ENCODE measurements at places on chromosomes 5 and 9.
A peak's percentile ranks its signal among the peaks of the same experiment; 100 is the strongest.

DNA sequence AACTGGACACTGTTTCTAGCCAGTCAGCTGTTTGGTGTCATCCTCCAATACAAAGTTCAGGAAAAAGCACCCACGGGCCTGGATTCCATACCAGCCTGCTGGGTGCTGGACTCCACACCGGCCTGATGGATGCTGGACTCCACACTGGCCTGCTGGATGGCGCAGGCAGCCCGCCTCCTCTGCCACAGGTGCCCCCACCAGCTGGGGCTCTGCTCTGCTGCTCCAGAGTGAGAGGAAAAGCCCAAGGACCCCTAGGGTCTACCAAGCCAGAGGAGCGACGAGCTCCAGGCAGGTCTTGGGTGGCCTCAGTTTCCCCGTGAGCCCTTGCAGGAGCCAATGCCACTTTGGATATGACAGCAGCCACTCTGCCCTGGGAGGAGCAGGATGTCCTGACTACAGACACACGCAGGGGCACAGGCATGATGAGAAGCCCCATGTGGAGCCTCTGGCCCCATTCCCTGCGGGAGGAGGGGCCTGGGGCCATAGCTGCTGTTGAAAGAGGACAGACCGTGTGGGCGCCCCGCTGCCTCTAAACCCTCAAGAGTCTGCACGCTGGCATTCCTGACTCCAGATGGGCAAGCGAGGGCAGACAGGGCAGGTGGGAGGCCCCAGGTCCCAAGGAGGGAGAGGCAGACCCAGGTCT lies 141.6 kb downstream of the OLFM1 start:
- DNase-seq: no peak

GRCh38 chr9:131805803-131806202 lies 65.9 kb upstream of the RAPGEF1 start:
- DNase-seq: no peak

- no peak for DNase-seq
These were observed 280.7 kb downstream of the RFX3 start for GRCh38 chr9:3244963-3245653.

- no peak for DNase-seq
These were observed 233.2 kb upstream of the RASEF start for GRCh38 chr9:83296123-83296522.

DNA sequence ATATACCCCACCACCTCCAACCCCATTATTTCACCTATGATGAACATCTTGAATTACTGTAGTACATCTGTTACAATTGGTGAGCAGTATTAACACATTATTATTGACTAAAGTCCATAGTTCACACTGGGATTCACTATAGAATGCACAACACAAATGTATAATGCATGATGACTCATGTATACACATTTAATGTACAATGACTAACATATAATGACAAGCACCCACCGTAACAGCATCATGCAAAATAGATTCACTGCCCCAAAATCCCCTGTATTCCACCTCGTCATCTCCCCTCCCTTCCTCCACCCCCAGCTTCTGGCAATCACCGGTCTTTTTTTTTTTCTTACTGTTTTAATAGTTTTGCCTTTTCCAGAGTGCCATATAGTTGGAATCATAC lies 47.1 kb upstream of the NEK6 start:
- DNase-seq: no peak

GRCh38 chr9:132370592-132370991 lies 15.8 kb upstream of the SETX start:
- no peak for DNase-seq

GRCh38 chr9:137234055-137234697 lies 3.5 kb downstream of the SLC34A3 start:
- no peak for DNase-seq

GRCh38 chr5:146111409-146111808 lies 6.0 kb upstream of the PLAC8L1 start:
- no peak for DNase-seq

DNA sequence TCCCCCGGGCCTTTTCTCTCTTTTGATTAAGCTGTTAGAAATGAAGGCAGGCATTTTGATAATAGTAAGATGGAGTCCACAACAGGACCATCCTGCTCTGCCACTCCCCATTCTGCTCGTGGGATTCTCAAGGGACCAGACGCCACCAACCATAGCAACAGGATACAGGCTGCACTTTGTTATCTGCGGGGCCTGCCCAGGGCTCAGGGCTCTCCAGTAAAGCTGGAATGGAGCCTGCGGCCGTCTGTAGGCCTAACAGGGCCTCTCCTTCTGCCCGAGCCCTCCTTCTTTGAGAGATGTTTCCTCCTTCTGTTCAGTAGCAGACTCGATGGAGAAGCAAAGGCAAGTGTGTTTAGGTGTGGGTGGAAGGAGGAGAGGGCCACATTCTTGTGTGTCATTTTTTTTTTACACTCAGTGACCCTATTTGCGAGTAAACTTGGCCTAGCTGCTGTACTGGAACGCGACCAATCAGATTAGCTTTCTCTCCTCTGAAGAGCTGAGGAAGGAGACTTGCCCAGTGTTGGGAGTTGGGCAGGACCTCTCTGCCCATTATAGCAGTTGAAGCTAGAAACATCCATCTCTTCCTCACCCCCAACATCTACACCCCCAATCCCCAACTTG lies 8.9 kb upstream of the EPB41L4B start:
- no peak for DNase-seq

GRCh38 chr9:107237873-107238272 lies 45.2 kb upstream of the RAD23B start:
- DNase-seq: no peak

- DNase-seq: no peak
These were observed 179.7 kb downstream of the HSD17B3 start for GRCh38 chr9:96122282-96122681.

DNA sequence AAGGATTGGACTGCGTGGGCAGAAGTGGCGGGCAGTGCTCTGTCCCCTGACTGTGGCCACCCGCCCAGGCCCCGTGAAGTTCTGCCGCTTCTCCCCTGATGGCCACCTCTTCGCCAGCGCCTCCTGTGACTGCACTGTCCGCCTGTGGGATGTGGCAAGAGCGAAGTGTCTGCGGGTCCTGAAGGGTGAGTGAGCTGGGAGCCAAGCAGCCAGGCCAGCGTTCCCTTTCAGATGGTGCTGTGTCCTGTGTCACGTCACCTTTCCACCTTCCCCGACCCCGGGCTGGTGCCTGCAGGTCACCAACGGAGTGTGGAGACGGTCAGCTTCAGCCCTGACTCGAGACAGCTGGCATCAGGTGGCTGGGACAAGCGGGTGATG lies 2.3 kb downstream of the WDR38 start:
- DNase-seq: no peak

DNA sequence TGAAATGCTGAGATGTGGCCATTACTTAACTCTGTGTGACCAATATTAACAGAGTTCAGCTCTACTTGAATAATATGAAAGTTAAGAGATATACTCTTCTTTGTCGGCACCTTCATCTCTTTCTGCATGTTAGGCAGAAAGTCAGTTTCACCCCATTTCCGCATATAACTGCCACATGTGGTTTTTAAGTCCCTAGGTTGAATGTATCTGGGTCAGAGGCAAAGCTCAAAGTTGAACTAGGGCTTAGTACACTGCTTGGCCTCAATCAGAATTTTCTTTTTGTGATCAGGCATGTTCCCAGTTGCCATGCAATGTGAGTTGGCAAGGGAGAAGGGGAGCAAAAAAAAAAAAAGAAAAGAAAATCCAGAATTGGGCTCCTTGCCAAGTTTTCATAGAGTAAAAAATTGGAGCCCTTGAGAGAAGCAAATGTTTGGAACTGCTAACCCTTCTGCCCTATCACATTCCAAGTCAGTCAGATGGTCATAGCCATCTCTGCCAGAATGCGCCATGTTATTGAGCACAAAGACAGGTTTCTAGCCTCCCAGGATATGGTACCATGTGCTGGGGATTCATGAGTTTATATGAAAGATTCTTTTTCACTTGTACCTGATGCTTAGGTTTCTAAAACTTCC lies 251.2 kb upstream of the RORB start:
- no peak for DNase-seq

DNA sequence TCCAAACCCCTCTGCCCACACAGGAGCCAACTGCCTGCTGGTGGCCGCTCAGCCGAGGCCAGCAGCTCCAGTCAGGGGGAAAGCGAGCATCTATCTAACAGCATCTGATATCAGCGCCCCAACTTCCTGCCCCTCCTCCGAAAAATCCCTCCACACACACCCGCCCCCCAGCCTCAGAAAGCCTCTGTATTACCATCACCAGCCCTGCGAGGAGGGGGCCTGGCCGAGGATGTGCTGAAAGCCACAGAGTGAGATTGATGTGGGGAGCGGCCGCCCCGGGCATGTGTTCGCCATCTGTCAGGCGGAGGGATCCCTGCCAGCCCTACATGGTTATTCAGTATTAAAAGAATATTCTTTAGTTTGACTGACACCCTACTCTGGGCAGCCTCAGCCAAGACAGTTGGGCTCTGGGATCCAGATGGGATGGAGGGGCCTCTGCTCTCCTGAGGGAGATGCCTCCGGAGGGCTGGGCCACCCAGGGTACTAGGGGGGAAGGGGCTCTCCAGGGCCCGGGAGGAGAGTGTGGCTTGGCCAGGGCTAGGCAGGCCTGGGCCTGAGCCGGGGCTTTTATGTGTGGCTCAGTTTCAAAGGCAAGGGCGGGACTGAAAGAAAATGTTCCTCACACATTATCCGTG lies 98.0 kb downstream of the HSD17B3 start:
- DNase-seq: peak; percentile 15

GRCh38 chr9:102594241-102594640 lies 400.9 kb upstream of the CYLC2 start:
- no peak for DNase-seq

GRCh38 chr9:130989891-130990290 lies 19.1 kb upstream of the LAMC3 start:
- DNase-seq: no peak

- DNase-seq: no peak
These were observed 117.0 kb downstream of the VAV2 start for GRCh38 chr9:133875131-133875530.

GRCh38 chr5:55694152-55694830 lies 17.8 kb downstream of the SLC38A9 start:
- no peak for DNase-seq

GRCh38 chr5:104821606-104822005 lies 1259.0 kb upstream of the NUDT12 start:
- DNase-seq: no peak

DNA sequence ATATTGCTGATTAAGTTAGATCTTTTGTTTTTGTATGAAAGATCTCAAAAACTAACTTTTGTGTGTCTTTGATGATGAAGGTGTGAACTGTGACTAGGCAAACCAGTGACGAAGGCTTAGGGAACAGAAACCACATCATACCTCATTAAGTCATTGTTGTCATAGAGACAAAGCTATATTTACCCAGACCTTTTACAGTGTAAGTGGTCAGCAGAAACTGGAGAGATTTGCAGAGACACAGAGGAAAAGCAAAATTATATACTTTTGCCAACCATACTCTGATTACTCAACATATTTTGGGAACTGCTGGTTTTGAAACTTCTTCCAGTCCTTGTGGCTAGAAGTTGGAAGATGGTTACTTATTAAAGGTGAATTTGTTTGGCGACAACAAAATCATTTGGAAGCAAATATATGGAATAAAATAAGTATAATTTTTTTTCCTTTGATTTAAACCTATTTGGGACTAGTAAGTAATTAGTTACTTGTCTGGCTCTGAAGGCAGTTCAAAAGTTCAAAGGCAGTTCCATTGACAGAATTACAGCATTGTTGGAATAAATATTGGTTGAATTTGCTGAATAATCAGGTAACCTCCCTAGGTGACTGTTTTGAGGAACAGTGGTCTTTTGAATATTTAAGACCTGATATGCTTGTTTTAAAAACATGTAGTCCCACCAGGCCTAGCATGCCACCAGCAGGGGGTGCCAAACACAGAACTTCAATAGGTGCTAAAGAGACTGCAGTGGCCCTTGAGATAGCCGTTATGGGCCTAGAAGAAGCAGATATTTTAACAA lies 103.8 kb downstream of the RPS23 start:
- peak; percentile 30 for DNase-seq

DNA sequence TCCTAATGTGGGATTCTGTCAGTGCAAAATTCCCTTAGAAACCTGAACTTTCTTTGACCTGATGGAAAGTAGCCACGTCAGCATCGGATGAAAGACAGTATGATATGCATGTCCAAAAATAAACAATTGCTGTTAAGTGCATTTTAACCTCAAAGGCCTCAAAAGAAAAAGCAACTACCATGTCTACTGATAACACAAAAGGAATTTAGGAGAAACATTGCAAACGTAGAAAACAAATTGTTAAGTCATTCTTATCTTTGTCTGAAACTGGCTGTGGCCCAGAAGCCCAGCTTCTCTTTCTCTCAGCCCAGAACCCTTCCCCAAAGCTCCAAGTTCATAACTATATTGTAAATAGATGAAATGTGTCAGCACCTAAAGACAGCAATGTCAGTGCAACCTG lies 11.1 kb upstream of the LHFPL2 start:
- DNase-seq: no peak

- DNase-seq: no peak
These were observed 58.0 kb downstream of the LPAR1 start for GRCh38 chr9:110980261-110980660.

DNA sequence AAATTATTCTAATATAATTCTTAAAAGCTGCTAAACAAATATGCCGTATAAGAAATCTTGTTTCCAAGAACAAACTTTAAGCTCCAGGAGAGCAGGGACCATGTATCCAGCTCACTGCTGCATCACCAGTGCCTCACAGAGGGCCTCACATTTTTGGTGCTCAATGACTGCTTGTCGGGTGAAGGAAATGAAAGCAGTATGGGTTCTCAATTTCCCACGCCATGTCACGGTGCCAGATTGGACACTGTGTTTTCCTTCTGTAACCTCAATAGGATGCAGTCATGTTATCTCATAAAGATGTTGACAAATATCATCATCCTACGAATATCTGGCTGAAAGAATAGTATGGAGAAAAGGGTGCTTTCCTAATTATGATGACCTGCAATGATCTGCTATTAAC lies 64.7 kb downstream of the POU5F2 start:
- no peak for DNase-seq

DNA sequence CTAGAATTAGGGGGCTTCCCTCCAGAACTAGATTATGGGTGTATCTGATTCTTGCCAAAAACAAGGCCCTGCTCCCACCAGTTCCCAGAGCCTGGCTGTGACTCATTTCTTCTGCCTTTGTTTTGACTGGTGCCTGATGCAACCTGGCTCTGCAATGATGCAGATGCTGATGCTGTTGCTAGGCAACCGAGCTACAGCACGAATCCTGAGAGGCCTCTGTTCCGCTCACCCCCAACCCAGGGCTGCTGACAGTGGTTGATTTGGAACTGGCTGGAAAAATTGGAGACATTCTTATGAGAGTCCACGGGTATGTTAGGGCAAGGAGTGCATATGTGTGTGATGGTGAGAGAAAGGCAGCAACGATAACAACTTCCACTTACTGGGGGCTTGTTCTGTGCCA lies 100.3 kb downstream of the NSG2 start:
- DNase-seq: no peak

GRCh38 chr5:127754259-127754658 lies 51.1 kb downstream of the CCDC192 start:
- no peak for DNase-seq

DNA sequence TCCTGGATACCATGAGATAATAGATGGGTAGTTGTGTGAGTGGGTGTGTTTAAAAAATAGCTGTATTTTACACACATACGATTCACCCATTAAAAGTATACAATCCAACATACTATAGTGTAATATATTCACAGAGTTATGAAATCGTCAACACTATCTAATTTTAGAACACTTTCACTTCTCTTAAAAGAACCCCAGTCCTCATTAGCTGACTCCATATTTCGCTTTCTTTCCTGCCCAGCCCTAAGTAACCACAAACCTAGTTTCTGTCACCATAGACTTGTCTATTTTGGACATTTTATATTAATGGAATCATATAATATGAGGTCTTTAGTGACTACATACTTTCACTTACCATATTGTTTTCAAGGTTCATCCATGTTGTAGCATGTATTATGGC lies 63.8 kb upstream of the S1PR3 start:
- DNase-seq: peak; percentile 15

GRCh38 chr5:148974642-148975327 lies 88.1 kb downstream of the SH3TC2 start:
- no peak for DNase-seq

All from CD8-positive, alpha-beta T cell (primary cell).